ENCODE measurements at places on chromosomes 5 and 9.

- H3K27ac ChIP-seq: no peak overlapping the region
- no peaks in the 10 kb centered on the region for H3K27me3 ChIP-seq
- H3K36me3 ChIP-seq: no peaks in the 10 kb centered on the region
- no peak overlapping the region for H3K4me3 ChIP-seq
- H3K4me1 ChIP-seq: no peaks in the 10 kb centered on the region
- DNase-seq: no peak
Measured at GRCh38 chr5:50995285-50995942, 329.0 kb downstream of the PARP8 start.

DNA sequence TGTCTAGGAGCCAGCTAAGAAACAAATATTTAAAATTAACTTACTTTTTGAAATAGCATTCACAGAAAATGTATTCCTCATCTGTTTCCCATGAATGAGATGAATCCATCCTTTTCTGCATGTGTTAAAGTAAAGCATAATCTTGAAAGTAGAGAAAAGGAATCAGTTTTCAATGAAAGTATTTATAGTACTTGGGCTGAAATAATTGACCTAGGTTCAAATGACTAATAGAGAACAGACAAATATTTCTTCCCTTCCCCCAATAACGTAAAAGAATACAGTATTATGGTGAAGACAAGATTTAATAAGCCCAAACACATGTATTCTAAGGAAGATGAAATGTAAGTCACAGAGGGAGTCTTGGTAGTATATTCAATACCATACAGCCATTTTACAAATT is 403.5 kb downstream of the ZNF608 start:
- H3K4me3 ChIP-seq: no peak overlapping the region
- no peaks in the 10 kb centered on the region for H3K4me1 ChIP-seq
- H3K27me3 ChIP-seq: no peaks in the 10 kb centered on the region
- H3K36me3 ChIP-seq: no peaks in the 10 kb centered on the region
- H3K27ac ChIP-seq: no peak overlapping the region
- DNase-seq: no peak

DNA sequence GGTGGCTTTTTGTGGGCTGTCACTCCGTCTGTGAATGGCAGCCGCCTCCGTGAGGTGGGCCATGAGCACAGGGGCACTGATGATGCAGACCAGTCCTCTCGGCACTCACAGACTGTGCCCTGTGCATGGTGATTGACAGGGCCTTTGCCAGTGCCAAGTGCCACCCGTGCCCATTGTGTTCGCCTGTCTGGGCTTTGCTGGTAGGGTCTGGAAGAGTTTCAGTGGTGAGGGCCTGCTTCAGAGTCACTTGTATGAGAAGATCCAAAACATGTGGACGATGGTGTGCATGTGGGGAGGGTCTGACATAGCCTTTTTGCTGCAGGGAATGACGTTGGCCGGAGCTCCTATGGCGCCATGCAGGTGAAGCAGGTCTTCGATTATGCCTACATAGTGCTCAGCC is 34.9 kb downstream of the TENT4A start:
- no peak for DNase-seq
- H3K27ac ChIP-seq: no peak overlapping the region
- peaks cover 15% of the 10 kb centered on the region for H3K4me1 ChIP-seq
- no peak overlapping the region for H3K4me3 ChIP-seq
- no peaks in the 10 kb centered on the region for H3K27me3 ChIP-seq
- H3K36me3 ChIP-seq: peaks cover 38% of the 10 kb centered on the region

DNA sequence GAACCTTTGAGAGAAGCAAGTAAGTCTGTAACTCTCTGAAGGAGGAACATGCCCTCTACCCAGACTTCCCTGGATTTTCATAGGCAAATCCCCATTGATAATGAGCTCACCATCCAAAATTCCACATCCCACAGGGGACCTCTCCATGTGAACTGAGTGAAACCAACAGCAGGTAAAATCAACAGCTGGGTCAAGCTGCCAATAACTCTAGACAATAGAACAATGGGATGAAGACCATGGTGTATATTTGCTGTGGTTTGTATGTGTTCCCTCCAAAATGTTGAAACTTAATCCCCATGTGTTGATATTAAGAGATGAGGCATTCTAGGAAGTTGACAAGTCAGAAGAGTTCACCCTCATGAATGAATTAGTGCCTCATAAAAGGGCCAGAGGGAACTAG is 110.2 kb upstream of the MYO10 start:
- H3K4me3 ChIP-seq: no peak overlapping the region
- H3K27ac ChIP-seq: no peak overlapping the region
- DNase-seq: no peak
- no peaks in the 10 kb centered on the region for H3K4me1 ChIP-seq

- H3K4me3 ChIP-seq: no peak overlapping the region
- no peaks in the 10 kb centered on the region for H3K36me3 ChIP-seq
- DNase-seq: peak; percentile 18
- H3K27ac ChIP-seq: no peak overlapping the region
- H3K27me3 ChIP-seq: no peaks in the 10 kb centered on the region
Measured at GRCh38 chr5:102536323-102536928, 37.6 kb upstream of the SLCO6A1 start.
